Activated CD4-positive, alpha-beta T cell treated with anti-CD3 and anti-CD28 coated beads for 1 hour (primary cell): ENCODE measurements at places on chromosomes 1 and 21.

DNA sequence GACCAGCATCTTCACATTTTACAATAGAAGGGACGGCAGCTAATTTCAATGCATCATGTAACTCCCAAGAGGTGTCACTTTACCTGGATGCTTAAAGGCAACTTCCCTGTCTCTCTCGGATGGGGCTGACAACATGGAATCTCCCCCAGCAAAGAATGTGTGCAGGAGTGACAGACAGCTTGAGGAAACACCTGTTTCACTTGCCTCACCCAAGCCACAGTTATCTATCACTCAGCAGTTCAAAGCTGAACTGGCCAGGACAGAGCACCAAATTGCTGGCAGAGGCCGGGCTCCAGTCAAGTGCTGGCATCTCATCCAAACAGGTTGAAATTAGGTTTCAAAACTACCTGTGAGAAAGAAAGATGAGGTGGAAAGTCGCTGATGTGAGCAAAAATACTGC lies 538.0 kb upstream of the PLXNA2 start:
- DNase-seq = no peak

DNA sequence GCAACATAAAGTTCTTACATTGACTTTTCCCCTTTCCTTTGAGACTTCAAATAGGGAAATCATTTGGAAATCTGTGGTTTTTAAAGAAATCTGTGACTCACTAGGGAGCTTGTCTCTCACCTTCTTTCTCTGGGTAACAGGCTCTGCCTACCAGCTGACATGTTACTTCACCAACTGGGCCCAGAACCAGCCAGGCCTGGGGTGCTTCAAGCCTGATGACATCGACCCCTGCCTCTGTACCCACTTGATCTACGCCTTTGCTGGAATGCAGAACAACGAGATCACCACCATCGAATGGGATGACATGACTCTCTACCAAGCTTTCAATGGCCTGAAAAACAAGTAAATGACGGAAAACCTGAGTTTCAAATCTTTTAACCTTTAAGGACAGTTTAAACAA lies 9.2 kb upstream of the CHIA start:
- no peak for DNase-seq

DNA sequence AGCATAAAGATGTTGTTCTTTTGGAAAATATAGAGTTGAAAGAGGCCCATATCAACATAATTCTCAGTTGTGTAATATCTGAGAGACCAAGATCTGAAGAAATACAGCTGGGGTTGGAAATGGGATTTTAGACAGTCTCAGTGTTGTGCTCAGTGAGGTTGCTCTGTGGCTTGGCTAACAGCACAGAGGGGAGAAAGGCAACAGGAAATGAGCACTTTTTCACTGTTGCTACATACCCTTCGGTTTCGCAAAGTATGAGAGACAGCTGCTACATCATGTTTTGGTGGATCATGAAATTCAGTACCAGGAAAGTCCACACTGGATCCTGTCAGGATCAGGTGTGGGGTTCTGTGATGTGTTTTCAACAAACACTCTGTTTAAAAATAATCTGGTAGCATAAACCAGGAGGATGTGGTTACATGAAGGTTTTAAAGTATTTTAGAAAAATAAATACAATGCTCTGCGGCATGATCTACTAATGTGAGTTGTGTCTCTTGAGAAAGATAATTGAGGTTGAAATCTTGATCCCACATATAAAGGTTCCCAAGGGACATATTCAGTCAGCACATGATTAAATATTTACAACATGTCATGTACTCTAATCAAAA lies 7.0 kb upstream of the GPR88 start:
- no peak for DNase-seq

DNA sequence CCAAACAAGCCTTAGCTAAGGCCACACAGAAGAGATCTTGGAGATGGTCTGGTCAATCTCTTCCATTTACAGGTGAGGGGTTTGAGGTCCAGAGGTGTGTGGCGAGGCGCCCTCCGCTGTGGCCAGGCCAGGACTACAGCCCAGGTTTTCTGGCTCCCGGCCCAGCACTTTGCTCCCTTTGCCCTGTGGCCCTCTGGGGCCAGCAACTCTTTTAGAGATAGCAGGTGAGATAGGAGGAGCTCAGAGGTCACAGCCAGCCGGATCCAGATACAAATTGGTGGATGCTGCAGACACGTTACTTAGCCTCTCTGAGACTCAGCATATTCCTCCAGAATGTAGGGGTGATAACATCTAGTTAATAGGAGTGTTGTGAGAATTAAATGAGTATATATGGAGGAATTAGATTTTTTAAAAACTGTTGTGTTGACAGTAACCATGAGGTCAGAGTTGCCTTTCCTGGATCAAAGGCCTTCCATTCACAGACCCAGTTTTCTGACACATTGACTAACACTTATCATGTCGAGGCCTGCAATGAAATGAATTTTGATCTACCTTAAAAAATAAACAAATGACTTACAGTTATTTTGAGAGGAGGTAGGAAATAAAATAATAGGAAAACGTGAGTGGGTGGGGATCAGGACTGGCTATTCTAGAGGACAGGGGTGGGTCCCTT lies 16.6 kb downstream of the TEX35 start:
- DNase-seq = no peak

GRCh38 chr1:67224856-67225255 lies 58.6 kb downstream of the IL23R start:
- no peak for DNase-seq

DNA sequence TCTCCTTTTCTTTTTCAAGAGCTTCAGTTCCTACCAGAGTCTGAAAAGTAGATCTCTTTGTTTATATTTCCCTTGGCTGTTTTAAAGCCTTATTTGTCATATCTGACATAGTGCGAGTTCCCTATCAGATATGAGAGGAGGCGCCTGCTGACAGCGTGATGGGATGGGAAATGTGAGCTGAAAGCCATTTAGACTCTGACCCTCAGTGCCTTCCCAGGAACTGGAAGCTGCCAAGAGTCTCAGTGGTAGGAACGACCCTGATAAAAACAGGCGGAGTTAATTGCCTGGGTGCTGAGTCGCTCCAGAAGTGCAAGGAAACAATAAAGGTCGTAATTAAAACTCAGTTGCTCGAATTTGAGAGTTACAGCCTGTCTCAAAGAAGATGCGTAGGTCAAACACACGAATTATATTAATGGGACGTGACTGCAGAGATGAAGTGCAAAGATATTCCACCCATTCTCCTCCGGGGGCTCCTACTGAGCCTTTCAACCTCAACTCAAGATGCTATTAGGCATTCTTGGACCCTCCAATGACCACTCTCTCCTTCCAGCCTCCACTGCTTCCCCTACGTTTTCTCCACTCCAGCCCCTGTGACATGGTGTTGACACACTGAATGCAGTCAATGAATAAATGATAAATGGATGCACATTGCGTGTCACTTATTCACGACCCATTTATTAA lies 84.6 kb downstream of the KAZN start:
- no peak for DNase-seq

DNA sequence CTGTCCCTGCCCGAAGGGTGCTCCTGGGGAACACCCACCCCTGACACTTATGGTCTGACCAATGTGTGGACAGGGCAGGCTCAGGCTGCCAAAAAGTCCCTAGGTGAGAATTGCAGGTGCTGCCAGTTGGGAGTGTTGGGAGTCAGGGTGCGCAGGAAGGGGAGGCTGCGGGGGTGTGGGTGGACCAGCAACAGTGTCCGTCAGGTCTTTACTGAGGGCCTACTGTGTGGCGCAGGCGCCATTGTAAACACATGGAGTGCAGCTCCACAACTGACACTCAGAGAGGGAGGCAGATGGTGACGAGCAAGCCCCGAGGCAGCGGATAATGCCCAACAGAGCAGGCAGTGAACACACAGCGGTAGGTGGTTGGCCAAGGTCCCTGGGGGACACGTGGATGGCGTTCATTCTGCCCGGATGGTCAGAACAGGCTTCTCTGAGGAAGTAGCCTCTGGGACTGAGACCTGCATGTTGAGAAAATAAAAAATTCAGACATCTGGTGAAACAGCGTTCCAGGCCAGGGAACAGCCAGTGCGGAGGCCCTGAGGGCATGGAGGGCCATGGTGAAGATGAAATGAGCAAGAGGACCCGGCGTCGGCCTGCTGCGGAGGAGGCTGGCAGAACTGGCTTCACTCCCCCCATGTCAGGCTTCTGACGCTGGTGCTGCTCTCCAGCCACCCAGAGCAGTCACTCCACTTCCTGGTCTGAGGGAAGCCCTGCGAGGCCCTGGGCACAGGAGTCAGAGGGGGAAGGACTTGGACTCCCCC lies 136.2 kb upstream of the ZBTB40 start:
- DNase-seq = no peak

DNA sequence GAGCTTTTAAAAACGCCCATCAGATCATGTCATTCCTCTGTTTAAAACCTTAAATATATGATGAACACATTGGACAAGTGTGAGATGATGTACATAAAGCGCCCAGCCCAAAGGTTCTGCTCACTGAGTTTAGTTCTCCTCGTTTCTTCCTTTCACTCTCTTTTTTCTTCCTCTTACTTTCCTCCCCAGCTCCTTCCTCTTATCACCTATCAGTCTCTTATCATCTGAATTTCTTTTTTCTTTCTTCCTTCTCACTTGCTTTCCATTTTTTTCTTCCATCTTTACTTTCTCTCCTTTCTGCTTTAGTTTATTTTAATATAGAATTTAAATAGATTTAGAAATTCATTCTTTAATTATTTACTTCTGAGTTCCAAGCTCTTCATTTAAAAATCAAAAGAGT lies 17.8 kb upstream of the POGZ start:
- no peak for DNase-seq

DNA sequence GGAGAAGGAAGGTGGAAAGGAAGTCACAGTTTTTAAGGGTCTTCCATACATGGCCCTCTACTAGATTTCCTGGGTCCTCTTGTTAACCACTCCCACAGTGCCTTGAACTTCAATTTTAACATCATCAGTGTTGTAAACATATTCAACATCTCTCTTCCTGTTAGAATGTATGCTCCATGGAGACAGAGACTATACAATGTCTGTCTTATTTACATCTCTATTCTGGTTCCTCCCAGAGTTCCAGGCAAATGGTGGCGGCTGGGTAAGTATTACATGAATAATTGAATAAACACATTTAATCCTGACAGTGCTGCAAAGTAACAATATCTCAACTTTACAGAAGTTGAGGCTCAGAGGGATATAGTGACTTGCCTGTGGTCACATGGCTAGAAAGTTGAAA lies 40.3 kb downstream of the CDC7 start:
- DNase-seq = no peak

DNA sequence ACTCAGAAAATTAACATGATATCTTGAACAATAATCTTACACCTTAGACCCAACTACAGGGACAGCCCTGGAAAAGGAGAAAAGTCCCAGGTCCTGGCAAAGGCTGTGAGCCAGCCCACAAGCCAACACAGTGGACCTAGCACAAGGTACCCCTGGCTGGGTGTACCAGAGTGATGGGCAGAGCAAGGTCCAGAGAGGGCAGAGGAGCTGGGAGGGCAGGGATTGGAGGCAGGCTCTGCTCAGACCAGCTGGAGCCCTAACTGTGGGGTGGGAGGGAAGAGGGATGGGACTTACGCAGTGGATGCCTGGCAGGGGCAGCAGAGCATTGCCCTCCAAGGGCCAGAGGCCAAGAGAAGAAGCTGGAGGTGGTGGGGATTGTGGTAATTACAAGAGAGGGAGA lies 101.6 kb downstream of the KCND3 start:
- DNase-seq = no peak

DNA sequence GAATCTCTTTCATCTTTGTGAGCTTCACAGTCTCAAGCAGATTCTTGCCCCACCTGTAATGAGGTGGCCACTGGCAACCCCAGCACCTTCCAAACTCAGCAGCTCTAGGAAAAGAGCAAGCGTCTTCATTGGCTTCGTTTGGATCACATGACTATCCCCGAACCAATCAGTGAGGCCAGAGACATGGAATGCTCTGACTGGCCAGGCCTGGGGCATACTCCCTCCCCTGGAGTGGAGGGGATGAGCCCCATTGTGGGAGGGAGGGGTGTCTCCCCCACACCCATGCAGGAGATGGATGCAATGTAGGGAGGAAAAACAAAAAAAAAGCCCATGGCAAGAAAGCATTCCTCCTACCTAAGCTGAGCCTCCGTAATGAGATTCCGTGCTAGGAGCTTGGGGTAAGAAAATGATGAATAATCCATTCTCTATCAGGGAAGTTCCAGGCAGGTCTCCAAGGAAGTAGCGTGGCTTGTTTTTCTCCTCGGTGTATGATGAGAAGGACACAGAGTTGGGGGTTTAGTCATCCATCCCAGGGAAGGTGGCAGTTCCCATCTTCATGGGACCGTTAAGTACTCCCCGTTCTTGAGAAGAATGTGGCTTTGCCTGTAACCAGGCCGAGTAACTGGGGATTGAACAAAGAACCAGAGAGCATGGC lies 32.7 kb downstream of the FHAD1 start:
- DNase-seq = no peak

DNA sequence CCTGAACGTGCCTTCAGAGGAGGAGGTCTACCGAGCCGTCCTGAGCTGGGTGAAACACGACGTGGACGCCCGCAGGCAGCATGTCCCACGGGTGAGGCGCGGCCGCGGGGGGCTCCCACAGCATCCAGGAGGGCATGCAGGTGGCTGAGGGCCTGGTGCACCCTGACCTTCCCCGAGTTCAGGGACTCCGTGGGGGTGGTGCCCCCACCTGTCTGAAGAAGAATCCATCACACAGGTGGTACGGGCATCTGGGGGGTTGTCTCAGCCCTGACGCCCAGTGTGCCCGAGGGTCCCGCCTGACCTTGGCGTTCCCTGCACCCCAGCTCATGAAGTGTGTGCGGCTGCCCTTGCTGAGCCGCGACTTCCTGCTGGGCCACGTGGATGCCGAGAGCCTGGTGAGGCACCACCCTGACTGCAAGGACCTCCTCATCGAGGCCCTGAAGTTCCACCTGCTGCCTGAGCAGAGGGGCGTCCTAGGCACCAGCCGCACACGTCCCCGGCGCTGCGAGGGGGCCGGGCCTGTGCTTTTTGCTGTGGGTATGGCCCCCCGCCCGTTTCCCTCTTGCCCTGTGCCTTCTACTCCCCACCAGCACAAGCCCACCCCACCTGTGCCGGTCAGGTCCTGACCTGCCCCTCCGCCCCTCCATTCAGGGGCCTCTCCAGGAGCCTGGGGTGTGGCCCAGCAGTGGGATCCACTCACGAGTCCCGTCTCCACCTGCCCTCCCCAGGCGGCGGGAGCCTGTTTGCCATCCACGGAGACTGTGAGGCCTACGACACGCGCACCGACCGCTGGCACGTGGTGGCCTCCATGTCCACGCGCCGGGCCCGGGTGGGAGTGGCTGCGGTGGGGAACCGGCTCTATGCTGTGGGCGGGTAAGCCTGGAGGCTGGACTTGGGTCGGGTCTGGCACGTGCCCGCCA lies 2.3 kb downstream of the KLHL17 start:
- no peak for DNase-seq

DNA sequence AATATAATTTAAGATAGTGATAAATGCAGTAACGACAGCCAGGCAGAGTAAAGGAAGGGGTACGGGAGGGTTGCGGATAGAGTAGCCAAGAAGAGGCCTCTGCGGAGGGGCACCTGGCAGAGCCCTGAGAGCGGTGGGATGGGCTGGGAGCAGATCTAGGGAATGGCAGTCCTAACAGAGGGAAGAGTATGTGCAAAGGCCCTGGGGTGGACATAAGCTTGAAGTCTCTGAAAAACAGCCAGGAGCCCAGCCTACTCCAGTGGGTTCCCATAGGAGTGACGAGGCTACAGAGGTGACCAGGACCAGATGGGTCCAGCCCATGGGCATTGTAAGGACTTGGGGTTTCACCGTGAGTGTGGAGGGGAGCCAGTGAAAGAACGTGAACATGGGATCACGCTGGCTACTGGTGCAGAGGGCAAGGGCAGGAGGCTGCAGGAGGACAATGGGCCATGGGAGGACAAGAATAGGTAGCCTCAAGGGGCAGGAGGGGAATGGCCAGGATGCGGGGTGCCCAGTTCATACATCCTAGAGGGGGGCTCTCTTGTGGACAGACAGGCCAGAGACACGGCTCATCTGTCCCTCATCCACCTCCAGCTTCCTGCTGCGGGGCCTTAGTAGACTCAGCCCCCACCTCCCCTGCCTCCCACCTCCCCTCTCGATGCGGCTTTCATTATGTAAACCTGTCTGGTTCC lies 185.7 kb upstream of the VAMP3 start:
- DNase-seq = no peak
